ENCODE measurements at places on chromosomes 12 and 14.

DNA sequence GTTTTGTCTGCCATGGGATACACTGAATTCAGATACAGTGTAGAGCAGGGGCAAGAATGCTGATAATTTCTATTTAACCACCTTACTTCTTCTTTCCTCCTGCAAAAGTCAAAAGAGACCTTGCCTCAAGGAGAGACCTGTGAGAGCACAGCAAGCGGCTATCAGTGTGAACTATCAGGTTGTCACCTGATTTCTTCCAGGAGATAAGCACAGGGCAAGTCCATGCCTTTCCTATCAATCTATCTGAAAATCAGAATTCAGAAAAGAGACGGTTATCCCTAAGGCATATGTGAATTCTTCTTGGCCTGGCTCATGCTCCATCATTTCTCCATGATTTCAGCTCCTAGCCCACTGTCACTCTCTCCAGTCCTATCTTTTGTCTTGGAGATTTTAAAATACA, 128.9 kb upstream of the CCND2 start:
- no peak for ATAC-seq

DNA sequence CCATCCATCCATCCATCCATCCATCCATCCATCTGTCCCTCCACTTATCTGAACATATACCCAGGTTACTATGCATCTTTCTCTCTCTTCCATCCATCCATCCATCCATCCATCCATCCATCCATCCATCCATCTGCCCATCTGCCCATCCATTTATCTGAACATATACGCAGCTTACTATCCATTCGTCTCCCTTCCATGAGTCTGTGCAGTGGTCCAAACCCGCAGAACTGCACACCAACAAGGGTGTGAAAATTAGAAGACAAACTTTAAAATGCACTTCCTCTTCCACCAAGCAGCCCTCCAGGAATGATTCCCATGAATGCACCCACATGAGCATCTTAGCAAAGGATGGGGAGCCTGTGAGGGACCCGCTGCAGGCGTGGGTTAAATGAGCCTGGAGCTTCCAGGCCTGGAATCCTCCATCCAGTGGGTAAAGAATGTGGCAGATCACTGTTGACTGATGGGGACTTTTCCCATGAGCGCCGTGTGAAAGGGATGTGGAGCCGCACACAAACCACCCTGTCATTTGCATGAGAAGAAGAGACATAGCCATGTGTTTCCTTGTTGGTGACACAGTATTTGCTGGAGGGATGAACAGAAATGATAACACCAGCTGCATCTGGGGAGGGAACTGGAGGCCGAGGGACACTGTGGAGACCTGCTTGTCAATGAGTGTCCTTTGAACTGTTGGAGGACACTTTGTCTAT, 376.6 kb downstream of the ADGRD1 start:
- no peak for ATAC-seq

- no peak for ATAC-seq
Measured at GRCh38 chr14:93537951-93538350, 107.2 kb downstream of the UNC79 start.

- ATAC-seq, result no peak
Measured at GRCh38 chr12:32033406-32033805, 73.2 kb upstream of the BICD1 start.

DNA sequence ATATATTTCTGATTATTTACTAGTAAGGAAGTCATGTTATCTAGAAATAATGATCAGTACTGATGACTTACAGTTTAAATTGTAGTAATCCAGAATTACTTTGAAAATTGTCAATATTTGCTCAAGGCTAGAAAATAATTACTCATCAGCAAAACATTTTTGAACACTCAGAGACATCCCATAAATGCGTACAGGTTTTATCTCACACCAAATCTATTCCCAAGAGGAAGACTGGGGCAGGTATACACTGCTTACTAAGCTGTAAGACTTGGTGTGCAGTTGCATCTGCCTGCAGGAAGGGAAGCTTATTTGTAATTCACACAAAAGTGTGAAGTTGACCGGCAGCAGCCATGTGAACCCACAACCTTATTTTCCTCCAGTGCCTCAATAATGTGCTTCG, 146.4 kb downstream of the CCER1 start:
- ATAC-seq, result no peak

- ATAC-seq, result peak; percentile 55
Measured at GRCh38 chr14:77589099-77589498, 27.3 kb downstream of the SPTLC2 start.

DNA sequence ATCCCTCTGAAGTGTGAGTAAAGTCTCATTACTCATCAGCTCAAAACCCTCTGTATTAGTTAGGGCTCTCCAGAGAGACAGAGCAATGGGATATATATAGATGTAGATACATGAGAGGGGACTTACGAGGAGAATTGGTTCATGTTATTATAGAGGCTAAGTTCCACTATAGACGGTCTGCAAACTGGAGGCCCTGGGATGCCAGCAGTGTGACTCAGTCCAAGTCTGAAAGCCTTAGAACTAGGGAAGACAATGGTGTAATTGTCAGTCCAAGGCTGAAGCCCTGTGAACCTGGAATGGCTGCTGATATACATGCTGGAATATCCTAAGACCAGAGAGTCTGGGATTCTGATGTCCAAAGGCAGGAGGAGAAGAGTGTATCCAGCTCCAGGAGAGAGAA, 57.3 kb upstream of the CEP83 start:
- no peak for ATAC-seq

- no peak for ATAC-seq
Measured at GRCh38 chr12:113420996-113421595, 1.1 kb upstream of the SDSL start.
